ENCODE measurements at places on chromosomes 7 and 10. TPM values are rescaled to one million over a fixed set of nuclear protein-coding genes. Genes with fewer than 3 reads are reported as not detected.

Gene GRB10
- 18.8 TPM for total RNA-seq

Gene NYAP1
- total RNA-seq, result 6.3 TPM

Gene CDK14
- total RNA-seq, result 38.1 TPM

Gene GNB2
- 179 TPM for total RNA-seq

Gene COL1A2
- total RNA-seq, result 23.0 TPM

Gene OR9A2
- not detected for total RNA-seq

Gene FGL2
- 1.9 TPM for total RNA-seq

Gene FEZF1
- 0.67 TPM for total RNA-seq

Gene TMED4
- total RNA-seq, result 92.8 TPM

Gene RSPH10B
- 0.85 TPM for total RNA-seq

Gene OR2A12
- total RNA-seq, result not detected

Gene NDUFB2
- total RNA-seq, result 179 TPM

Gene YAE1
- total RNA-seq, result 37.2 TPM

Gene NEUROD6
- total RNA-seq, result not detected

Gene HGF
- 4.9 TPM for total RNA-seq

Gene VWC2
- 0.60 TPM for total RNA-seq

Gene PRSS58
- total RNA-seq, result not detected

Gene ZNF438
- 4.4 TPM for total RNA-seq

Gene POLR2J2
- 9.4 TPM for total RNA-seq

Gene ADRA2A
- total RNA-seq, result 19.3 TPM

Gene PSD
- 7.8 TPM for total RNA-seq
